ENCODE measurements at places on chromosomes 1 and 21.

- no peak for DNase-seq
Measured at GRCh38 chr1:192497214-192497794, 78.3 kb upstream of the RGS1 start.

DNA sequence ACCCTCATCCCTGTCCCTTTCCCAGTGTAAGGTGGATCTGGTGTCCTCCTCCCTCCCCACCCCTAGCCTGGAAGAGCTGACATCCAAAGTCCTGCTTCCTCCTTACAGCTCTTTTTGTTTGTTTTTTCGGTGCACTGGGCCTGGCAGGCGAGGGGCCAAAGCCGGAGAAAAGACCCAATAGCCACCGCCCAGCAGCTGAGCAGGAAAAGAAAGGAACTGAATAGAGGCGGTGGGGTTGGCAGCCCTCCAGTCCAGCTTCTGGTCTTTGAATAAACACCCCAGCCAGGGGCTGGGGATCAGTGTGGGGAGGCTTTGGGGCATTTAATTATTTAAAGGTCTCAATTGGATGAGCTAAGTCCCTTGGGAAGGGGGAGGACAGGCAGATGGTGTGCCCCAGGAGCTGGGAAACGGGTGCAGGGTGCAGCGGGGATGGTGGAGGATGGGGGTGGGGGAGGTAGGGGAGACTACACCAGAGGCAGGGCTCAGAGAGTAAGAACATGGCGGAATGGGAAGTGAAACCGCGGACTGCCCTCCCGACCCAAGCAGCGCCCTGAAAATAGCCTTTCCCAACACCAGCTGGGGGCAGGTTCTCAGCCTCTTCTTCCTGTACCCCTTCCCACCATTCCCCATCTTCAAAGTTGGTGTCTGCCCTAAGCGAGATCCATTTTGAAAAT, 20.2 kb downstream of the BTG2 start:
- DNase-seq: no peak

GRCh38 chr1:201332616-201333335, 44.7 kb downstream of the TNNT2 start:
- DNase-seq: no peak

DNA sequence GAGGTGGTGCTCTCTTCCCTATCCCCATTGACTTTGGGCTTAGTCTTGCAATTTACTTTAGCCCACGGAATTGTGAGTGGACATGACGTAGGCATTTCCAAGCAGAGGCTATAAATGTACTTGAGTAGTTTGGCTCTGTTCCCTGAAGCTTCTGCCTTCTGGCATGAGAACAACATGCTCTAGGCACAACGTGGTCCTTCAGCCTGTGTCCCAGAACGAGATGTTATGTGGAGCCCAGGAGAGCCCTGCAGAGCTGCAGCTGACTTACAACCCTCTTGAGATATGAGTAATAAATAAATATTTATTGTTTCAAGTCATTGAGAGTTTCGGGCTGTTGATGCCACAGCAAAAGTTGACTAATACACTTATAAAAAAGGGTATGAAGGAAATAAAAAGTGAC, 105.2 kb upstream of the HMGB4 start:
- DNase-seq: no peak

DNA sequence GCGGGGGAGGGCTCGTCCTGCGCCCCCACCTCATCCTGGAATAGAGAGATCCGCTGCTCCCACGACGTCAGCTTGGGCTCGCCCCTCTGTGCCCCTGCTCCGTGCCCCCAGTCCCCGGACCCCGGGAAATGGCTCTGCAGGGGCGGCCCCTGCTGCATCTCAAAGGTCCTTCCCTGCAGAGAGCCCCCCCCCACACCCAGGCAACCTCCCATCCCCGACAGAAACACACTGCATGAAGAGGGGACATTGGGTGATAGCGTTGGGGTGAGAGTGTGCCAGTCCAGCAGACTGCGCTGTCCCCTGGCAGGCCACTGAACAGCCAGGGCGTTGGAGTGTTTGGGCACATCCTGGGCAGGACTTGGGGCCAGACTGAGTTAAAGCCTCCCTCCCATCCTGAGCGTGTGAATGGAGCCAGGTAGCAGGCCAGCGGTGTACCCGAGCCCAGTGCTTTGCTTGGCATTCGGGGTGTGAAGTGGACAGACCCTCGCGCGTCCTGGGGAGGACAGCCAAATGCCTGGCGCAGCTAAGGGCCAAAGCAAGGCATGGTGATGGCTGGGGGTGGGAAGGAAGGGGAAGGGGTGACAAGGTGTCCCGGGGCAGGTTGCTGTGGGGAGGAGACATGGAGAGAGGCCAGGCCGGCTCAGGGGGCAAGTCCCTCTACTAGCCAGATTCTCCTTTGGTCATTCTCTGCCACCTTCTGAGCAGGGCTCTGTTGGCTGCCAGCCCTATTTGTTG, 633 bp upstream of the ETNK2 start:
- DNase-seq: no peak

DNA sequence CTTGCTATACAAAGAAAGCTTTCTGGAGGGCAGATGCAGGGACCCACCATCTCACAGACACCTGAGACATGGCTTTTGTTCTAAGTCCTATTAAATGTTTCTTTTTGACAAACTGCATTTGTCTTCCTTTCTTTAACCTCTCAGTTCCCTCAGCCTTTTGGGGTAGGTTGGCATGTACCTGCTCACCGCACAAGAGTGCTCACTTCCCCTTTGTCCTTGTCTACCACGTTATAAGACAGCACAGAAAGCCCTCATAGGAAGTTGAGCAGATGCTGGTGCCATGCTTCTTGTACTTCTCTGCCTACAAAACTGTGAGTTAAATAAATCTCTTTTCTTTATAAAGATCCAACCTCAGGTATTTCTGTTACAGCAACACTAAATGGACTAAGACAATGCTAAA, 31.9 kb upstream of the RGS21 start:
- DNase-seq: no peak

- DNase-seq: no peak
Measured at GRCh38 chr1:116078699-116079223, 32.4 kb upstream of the MAB21L3 start.

GRCh38 chr21:31920275-31920674, 47.5 kb downstream of the HUNK start:
- no peak for DNase-seq
